ENCODE measurements at places on chromosomes 1 and 21.

DNA sequence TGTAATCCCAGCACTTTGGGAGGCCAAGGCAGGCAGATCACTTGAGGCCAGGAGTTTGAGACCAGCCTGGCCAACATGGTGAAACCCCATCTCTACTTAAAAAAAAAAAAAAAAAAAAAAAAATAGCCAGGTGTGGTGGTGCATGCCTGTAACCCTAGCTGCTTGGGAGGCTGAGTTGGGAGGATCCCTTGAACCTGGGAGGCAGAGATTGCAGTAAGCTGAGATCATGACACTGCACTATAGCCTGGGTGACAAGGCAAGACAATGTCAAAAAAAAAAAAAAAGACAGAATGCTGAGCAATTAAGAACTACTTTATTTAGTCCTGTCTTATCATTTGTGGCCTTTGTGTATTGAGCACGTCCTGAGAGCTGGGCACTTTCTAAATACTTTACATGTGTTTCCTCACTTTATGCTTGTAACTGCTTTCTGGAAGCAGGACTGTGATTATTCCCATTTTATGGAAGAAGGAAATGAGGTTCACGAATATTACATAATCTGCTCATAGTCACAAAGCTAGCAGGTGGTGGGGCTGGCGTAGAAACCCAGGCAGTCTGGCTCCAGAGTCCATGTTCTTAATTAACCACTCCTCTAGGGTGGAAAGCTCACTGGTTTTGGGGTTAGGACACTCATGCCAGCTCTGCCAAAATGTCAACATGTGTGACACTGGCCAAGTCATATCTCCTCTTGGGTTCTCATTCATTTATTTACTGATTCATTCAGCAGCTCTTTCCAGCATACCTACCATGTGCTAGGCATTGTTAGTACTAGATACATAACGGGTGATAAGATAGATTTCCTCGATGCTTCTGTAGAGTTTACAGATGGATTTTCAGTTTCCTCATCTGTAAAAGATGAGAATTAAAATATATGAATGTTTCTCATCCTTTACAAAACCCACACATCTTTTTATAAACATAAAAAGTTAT is 57.7 kb downstream of the DDR2 start:
- no peak for DNase-seq

DNA sequence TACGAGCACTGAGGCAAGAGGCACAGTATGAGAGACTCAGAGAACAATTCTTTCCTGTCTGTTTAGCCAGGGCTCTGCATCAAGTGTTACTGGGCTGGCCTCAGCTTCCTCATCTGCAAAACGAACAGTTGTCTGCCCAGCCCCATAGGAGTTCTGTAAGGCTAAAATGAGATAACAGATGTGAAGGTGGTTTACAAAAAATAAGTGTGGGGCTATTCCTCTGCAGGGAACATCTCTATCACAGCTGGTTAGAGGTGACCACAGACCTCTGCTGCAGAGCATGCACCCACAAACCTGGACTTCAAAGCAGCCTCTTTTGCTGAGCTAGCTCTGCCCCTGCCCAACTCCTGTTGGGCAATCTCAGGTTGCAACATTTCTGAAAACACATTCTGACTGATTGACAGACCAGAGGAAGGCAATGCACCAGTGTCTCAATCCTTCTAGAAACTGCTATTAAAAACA is 10.5 kb upstream of the OLIG1 start:
- no peak for DNase-seq

- DNase-seq = no peak
These were observed 310.9 kb downstream of the MATN1 start for GRCh38 chr1:30412241-30413110.

- DNase-seq = no peak
These were observed 245.2 kb downstream of the TRABD2B start for GRCh38 chr1:47751996-47752451.

DNA sequence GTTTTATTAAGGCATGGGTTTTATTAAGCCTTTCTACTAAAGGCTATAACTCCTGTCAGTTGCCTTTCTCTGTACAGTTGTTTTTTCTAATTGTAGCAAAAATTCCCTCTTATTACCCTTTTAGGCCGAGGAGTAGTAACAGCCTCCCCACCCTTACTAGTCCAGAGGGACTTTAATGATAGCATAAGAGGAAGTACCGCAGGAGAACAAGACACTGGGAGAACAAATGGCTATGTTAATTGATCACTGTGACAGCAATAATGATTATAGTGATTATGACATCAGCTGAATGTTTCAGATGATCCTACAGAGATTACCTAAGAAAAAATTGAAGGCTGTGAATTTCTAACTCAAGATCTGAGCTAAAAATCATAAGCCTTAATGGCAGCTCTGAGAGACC is 383.0 kb upstream of the PTBP2 start:
- DNase-seq = no peak

DNA sequence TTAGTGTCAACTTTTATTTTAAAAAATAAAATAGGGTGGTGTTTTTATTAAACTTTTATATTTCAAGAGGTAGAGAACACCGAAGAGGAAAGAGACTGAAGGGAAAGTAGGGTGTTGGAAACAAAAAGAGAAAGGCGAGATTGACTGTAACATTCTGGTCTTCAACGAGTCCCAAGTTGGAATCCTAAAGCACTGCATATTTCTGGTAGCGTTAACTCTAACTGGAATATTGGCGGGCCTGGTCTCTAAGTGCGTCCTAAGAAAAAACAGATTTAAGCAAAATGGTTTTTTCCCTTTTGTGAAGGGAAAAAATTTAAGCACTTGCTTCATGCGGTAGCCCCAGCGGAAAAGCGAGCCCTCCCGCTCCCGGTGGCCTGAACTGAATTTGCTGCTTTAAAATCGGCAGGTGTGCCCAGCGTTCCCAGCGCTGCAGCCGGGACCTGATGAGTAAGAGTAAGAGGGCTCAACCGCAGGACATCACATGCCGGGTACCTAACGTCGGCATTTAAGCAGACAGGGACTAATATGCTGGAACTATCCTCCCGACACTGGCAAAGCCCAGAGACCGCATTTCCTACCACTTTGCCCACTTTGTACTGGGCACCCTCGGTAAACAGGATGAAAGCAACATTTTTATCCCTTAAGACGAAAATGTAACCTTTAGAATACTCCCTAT is 30.5 kb upstream of the NFIA start:
- no peak for DNase-seq

All from neuronal stem cell (in vitro differentiated cells).